A549 treated with AZD2906 at 1 μM for 4 hours (cell line): ENCODE measurements at places on chromosomes 2 and 18. TPM values are rescaled to one million over a fixed set of nuclear protein-coding genes. Genes with fewer than 3 reads are reported as not detected.

The CFAP65 gene
- 0.11 to 0.32 TPM (median 0.17 TPM) in 5 replicates for total RNA-seq

The UGT1A5 gene
- total RNA-seq, result 0.03 to 0.09 TPM (median 0.05 TPM) in 3 of 5 replicates, not detected in the others

The TGFBRAP1 gene
- total RNA-seq, result 15.1 to 15.9 TPM (median 15.4 TPM) in 5 replicates

The OTOS gene
- total RNA-seq, result 0.20 TPM in 1 of 5 replicates, not detected in the others

The KIAA2012 gene
- not detected in 5 replicates for total RNA-seq

The MAPRE3 gene
- 9.1 to 11.4 TPM (median 9.9 TPM) in 5 replicates for total RNA-seq

The LBX2 gene
- 3.2 to 4.3 TPM (median 3.8 TPM) in 5 replicates for total RNA-seq

The M1AP gene
- total RNA-seq, result not detected in 5 replicates

The GALNT5 gene
- total RNA-seq, result 1.6 to 2.3 TPM (median 1.8 TPM) in 5 replicates

The ALPI gene
- 0.05 TPM in 1 of 5 replicates, not detected in the others for total RNA-seq

The RTP5 gene
- total RNA-seq, result not detected in 5 replicates

The CHRND gene
- total RNA-seq, result not detected in 5 replicates

The SRD5A2 gene
- total RNA-seq, result 0.02 TPM in 4 of 5 replicates, not detected in the other

The RGPD4 gene
- total RNA-seq, result 0.03 to 0.07 TPM (median 0.05 TPM) in 4 of 5 replicates, not detected in the other

The DUSP19 gene
- 0.37 to 0.95 TPM (median 0.78 TPM) in 5 replicates for total RNA-seq

The GREB1L gene
- 3.1 to 5.9 TPM (median 5.3 TPM) in 5 replicates for total RNA-seq

The C2orf78 gene
- total RNA-seq, result not detected in 5 replicates

The SLC4A5 gene
- total RNA-seq, result 0.15 to 0.47 TPM (median 0.24 TPM) in 5 replicates

The DPP10 gene
- total RNA-seq, result not detected in 5 replicates

The ST8SIA5 gene
- 0.07 TPM in 1 of 5 replicates, not detected in the others for total RNA-seq

The TYMS gene
- 159 to 169 TPM (median 165 TPM) in 5 replicates for total RNA-seq

The TEX44 gene
- total RNA-seq, result not detected in 5 replicates

The CPLX4 gene
- not detected in 5 replicates for total RNA-seq

The OSGEPL1 gene
- total RNA-seq, result 3.7 to 4.1 TPM (median 3.8 TPM) in 5 replicates

The ANKRD36B gene
- total RNA-seq, result 4.7 to 5.9 TPM (median 5.0 TPM) in 5 replicates

The MARCO gene
- total RNA-seq, result 0.06 to 0.21 TPM (median 0.16 TPM) in 4 of 5 replicates, not detected in the other

The LRATD1 gene
- 0.09 to 0.17 TPM (median 0.14 TPM) in 5 replicates for total RNA-seq

The YWHAQ gene
- total RNA-seq, result 1,105 to 1,203 TPM (median 1,114 TPM) in 5 replicates

The FER1L5 gene
- 0.01 TPM in 1 of 5 replicates, not detected in the others for total RNA-seq

The MRPL44 gene
- 41.6 to 49.3 TPM (median 45.3 TPM) in 5 replicates for total RNA-seq

The TACR1 gene
- total RNA-seq, result 0.02 to 0.13 TPM (median 0.05 TPM) in 5 replicates

The PKDCC gene
- total RNA-seq, result 20.4 to 26.2 TPM (median 22.4 TPM) in 5 replicates

The RPL37A gene
- total RNA-seq, result 4,774 to 5,345 TPM (median 5,014 TPM) in 5 replicates

The OR6B2 gene
- not detected in 5 replicates for total RNA-seq

The SLC4A3 gene
- 2.0 to 3.8 TPM (median 2.9 TPM) in 5 replicates for total RNA-seq

The HOXD13 gene
- total RNA-seq, result 0.07 to 0.27 TPM (median 0.18 TPM) in 5 replicates

The RUFY4 gene
- total RNA-seq, result 0.08 TPM in 1 of 5 replicates, not detected in the others

The NEMP2 gene
- total RNA-seq, result 5.5 to 7.8 TPM (median 7.5 TPM) in 5 replicates
